Activated CD4-positive, CD25-positive, alpha-beta regulatory T cell treated with anti-CD3 and anti-CD28 coated beads, Interleukin-2, amount 50 U/mL, for 24 hours (primary cell): ENCODE measurements at places on chromosomes 7 and 10.

DNA sequence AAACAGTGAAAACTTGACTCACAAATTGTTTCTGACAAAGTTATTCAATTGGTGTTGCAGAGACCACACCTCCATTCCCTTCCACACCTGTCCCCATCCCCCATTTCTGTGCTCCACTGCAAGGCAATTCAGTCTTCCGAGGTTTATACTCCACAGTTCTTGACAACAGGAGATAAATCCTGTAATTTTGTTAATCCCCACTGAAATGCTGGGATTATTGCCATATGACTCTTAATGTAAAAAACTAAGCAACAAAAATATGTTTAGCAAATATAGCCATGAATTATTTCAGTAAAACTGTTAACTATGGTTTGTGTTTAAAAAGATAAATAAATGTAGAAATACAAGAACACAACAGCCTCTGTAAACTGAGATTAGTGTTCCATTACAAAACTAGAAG, 170.1 kb upstream of the SEMA3D start:
- no peak for ATAC-seq

DNA sequence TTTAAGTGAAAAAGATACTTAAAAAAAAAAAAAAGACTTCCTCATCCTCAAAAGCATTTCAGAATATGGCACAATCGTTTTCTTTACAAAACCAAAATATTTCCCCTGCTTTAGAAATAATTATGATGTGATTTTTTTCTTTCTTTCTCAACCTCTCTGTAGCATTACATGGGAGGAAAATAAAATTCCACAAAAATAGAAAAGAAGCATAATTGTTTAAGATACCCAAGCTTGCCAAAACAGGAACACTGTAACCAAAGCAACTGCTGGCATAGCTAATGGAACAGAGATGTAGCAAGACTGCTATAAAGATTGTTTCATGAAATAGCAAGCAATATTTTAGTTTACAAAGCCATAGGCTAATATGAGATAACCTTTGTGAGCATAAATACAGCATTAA, 75.6 kb upstream of the GPR22 start:
- no peak for ATAC-seq

GRCh38 chr10:106997721-106998120, 166.8 kb downstream of the SORCS1 start:
- ATAC-seq, result no peak

GRCh38 chr10:16999665-17000451, 129.8 kb downstream of the CUBN start:
- no peak for ATAC-seq

GRCh38 chr7:92751902-92752901, 84.2 kb downstream of the CDK6 start:
- no peak for ATAC-seq

- no peak for ATAC-seq
Measured at GRCh38 chr10:97179731-97180362, 5.9 kb downstream of the SLIT1 start.

DNA sequence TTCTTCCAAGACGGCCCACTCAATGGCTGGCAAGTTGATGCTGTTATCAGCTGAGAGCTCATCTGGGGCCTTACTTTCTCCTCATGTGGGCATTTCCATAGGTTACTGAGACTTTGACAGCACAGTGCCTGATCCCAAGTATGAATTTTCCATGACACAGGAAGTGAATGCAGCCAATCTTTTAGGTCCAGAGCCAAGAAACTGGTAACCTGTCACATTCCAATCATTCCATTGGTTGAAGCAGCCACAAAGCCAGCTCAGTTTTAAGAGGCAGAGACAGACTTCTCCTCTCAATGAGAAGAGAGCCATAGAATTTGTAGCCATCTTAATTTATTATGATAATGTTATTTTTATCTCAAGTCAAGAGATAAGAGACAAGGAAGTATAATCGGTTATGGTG, 775.5 kb downstream of the CNTNAP2 start:
- ATAC-seq, result no peak
